ENCODE measurements at places on chromosomes 2 and 18. TPM values are rescaled to one million over a fixed set of nuclear protein-coding genes. Genes with fewer than 3 reads are reported as not detected.

- DNase-seq: no peak
Measured at GRCh38 chr2:42843131-42843530, 50.7 kb upstream of the HAAO start.

GRCh38 chr2:230455005-230455684 lies 39.1 kb downstream of the SP100 start:
- no peak for DNase-seq

- DNase-seq: no peak
Measured at GRCh38 chr2:200319548-200320337, 13.2 kb downstream of the SPATS2L start.

DNA sequence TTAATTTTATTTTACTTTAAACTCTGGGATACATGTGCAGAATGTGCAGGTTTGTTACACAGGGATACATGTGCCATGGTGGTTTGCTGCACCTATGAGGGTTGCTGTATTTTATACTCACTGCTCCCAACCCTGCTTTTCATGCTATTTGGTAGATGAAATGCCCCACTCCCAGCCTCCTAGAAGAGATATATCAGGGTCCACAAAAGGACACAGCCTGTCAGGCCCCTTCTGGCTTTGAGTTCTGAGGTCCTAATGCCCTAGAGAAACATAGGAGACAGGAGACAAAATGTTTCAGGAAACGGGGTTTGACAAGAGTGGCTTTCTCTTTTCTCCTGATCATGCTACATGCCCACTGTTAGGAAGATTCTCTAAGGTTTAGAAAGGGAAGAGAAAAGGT lies 27.1 kb upstream of the SOX11 start:
- no peak for DNase-seq

DNA sequence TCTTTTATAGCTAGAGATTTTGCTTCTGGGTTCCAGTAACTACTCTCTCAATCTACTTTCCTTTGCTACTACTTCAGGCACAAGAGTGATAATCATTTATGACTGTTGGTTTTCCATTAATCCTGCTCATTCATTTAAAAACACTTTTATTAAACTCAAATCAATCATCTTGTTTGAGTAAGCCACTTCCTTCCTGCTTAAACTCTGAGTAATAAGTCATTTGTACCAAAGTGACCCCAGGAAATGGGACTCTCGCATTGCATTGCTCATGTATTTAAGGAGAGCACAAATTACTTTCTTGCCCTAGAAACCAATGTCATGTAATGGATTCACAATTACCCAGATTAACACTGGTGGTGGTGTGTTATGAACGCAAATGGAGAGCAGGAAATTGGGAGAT lies 270.7 kb upstream of the HNMT start:
- no peak for DNase-seq

DNA sequence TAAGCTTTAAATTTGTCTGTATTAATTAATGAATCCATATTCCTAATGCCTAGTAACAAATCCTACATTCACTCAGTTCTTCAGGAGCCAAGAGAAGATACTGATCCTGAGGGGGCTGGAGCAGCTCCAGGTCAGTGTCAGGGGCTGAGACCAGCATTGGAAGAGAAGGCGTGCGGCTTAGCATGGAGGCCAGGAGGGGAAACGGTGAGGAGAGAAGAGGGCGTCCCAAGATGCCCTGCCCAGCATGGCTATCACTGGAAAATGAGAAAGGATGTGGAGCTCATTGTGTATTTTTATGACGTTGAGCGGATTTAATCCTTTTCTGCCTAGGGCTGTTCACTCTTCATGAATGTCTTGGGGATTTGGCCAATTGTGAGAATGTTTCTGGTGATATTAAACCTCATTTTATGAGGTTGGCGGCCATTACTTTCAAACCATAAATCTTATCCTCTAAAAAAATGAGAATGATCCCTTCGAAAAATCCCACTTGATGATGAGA lies 131.7 kb downstream of the KCTD1 start:
- no peak for DNase-seq

GRCh38 chr2:15337996-15338666 lies 223.0 kb downstream of the NBAS start:
- no peak for DNase-seq

DNA sequence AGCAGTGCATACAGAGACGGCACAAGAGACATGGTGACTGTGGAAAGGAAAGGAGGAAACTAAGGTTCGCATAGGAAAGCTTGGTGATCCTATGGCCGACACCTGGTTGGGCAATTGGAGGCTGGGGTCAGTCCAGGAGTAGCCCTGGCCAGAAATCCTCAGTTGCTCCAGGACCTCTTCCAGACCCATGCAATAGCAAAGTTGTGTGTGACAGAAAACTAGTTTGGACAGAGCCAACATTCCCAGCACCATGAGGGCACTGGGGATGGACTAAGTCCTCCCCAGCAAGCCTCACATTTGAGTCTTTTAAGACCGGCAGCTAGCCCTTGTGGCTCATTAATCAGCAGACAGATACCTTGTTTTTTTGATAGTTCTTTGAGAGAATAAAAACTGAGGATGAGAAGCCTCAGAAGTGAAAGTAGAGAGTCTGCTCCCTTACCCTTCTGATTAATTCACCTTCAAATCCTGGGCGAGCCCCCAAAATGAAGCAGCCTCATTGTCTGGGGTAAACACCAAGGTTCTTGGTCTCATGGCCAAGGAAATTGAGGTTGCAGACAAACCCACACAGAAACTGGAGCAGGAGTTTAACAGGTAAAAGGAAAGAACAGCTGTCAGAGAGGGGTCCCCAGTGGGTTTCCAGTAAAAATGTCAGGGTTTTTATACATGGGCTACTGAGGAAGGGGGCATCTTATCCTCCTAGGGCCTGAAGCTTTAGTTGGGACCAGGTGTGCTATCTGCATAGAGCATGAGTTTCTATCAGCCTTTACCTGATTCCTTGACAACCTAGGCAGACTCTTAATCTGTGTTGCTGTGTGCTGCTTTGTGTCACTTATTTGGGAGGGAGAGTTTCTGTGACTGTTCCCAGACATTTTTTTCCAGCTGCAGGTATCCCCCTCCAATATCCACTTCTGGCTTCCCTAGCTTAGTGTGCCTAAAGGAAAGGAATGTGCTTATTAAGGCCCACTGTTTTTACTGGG lies 39.1 kb downstream of the STK17B start:
- no peak for DNase-seq

DNA sequence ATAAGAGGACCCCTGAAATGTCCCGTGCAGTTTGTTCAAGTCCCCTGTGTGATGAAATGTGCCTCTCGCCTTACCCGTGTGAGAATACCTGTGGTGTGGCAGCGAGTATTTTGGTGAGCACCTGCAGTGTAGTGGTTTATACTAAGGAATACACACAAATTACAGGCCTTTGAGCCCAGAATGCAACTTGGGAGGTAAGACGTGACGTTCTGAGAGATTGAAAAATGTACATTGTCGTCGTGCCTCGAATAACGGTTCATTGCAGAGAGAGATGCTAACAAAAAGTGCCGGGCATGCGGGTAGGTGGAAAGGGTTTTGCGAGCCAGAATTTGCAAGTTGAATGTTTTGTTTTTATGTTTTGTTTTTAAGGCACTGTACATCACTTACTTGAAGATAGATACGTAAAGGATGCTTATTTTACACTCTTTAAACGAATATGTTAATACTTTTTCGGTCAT lies 867 bp downstream of the RBBP8 start:
- DNase-seq: no peak

GRCh38 chr2:240994171-240994896 lies 4.1 kb upstream of the SNED1 start:
- no peak for DNase-seq

DNA sequence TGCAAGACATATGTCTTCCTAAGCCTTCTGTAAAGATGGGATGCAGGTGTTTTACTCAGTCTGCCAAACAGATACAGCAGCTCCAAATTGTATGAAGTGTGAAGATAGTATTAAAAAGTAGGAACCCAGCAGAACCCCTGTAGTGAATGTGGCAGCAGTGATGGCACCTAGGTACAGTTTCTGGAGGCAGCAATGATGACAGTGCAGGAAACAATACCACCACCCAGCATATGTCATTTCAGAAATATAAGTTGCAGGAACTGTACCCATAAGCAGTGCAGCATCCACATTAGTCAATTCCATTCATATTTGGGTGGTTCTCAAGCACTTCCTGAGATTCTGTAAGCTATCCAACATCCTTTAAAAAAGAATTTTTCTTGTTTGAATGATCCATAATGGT lies 46.7 kb upstream of the ATP5MC3 start:
- no peak for DNase-seq

- no peak for DNase-seq
Measured at GRCh38 chr2:1484131-1484884, 71.0 kb downstream of the TPO start.

DNA sequence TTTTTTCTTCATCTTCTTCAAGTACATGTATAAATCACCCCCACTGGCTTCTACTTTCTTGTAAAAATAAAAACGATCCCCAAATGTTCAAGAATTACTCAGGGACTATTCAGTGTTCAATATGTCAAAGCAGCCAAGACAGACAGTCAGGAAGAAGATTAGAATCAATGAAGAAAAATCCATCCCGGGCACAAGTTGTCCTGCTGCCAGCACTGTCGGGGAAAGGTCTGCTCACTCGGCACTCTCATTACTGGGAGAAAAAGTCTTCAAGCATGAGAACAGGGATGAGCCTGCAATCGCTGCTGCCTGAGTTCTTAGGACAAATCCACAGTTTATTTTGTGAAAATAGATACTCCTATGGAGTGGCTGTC lies 482.8 kb upstream of the KLHL29 start:
- no peak for DNase-seq

DNA sequence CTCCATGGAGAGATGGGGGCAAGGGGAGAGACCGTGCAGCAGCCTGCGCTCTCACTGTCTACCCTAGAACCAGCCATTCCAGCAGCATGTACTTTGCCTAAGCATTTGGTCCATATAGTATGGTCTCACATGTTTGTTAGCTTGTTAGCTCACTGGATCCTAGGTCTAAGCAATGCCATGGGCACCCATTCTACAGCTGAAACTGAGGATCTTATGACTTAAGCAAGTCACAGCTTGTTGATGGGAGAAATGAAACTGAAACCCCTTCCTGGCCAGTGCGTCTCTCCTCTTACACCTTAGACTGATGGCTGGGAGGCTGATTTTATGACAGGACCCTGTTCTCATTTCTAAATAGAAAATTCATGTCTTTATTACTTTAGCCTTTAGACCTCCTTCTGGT lies 90.1 kb downstream of the EPAS1 start:
- no peak for DNase-seq

DNA sequence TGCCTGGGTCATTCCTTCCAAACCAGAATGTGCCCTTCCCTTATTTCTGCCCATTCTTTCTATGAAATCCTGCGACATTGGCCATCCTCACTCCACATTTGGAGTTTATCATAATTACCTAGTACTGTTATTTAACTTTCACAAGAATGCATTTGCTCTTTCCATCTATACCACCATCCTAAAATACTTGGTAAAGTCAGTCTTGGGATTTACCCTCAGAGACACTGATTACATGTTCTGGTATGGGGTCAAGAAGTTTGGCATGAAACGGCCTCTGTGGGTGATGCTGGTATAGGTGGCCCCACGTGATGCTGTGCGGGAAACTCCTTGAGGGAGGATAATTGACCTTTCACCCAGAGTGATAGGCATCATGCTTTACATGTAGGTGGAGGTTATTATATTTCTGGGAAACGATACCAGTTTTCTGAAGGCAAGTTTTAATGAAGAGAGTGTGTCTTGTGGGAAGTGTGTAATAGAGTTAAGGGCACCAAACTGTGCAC lies 123.5 kb downstream of the FMNL2 start:
- no peak for DNase-seq

ACTG2 gene
- 5.5 TPM for polyA plus RNA-seq

ALLC gene
- polyA plus RNA-seq: 0.71 TPM

PLGLB1 gene
- polyA plus RNA-seq: 24.4 TPM

REEP1 gene
- polyA plus RNA-seq: 110 TPM

ASTL gene
- polyA plus RNA-seq: 0.33 TPM

WDR12 gene
- 66.7 TPM for polyA plus RNA-seq
